ENCODE measurements at places on chromosomes 12 and 14.

- no peak for DNase-seq
Observed at GRCh38 chr14:96648506-96649326, 146.5 kb downstream of the PAPOLA start.

DNA sequence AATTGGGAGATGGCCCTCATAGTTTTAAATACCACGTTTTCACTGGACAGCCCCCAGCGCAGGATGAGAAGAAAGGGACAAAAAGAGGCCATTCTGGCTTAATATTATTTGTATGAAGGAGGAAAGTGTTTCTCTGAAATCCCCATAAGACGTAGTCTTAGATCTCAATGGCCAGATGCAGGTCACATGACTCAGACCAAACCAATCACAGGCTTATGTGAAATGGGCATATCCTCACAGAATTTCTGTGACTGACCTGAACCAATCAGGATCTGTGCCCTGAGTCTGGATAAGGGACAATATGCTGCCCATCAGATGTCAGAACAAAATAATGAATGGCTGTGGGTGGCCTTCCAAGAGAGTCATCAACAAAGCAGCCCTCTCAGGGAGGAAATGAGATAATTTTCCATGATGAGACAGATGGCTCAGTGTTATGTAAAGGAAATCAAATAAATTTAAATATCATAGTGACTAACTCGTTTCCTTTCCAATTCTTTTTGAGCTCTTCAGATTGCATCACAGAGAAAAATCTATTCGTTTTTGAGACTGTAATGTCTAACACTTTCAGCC is 1009.5 kb upstream of the TMEM132C start:
- DNase-seq = no peak

DNA sequence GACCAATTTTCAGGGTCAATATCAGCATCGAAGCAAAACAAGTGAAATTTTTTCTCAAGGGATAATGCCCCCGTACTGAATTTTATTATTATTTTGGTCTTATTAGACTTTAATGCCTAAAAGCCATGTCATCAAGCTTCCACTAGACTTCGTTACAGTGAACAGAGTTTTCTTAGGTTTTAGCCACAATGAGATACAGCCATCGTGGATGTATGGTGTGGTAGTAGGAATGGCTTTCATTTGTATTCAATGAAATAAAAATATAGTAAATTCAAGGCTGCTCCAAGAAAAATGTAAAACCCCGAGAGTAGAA is 11.7 kb downstream of the TAOK3 start:
- no peak for DNase-seq

DNA sequence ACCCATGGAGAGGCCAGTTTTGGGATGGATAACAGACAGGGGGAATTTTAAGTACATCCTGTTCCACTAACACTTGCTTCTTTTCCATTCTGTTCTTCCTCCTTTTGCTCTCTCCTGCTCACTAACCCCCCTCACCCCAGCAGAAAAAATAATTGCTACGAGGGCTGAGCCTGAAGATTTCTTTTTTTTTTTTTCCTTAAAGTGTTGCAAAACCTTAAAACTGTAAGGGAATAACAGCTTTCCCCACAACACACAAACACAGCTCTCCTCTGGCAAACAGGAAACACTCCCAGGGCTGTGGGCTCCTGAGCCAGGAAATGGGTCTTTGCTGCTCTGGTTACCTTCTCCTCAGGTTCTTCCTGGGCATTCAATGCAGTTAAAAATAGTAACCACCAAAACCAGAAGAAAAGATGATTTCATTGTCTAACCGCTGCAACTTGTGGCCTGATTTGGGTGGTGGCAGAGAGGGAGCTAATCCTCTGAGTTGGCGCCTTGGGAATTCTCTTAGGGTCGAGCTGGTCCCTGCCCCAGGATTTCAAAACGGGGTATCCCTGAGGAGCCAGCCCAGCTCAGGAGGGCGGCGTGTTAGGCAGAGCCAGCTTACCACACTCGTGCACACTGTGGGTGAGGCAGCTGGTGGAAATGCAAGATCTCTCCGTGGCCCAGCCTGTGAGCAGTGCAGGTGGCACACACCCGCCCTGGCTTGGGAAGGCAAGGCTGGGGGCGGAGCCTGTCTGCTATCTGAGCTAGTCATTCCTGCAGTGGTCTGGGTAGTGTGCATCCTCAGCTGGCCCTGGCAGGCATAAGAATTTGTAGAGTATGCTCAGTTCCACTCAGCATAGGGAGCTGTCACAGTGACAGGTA is 17.1 kb upstream of the EMP1 start:
- peak; percentile 75 for DNase-seq

GRCh38 chr14:99472937-99473336 is 7.7 kb downstream of the SETD3 start:
- DNase-seq = no peak

GRCh38 chr14:34211732-34212131 is 250.3 kb downstream of the SPTSSA start:
- DNase-seq = no peak

- DNase-seq = no peak
Observed at GRCh38 chr12:6996040-6996441, 22.2 kb downstream of the LPCAT3 start.
